ENCODE measurements at places on chromosomes 5 and 9.

DNA sequence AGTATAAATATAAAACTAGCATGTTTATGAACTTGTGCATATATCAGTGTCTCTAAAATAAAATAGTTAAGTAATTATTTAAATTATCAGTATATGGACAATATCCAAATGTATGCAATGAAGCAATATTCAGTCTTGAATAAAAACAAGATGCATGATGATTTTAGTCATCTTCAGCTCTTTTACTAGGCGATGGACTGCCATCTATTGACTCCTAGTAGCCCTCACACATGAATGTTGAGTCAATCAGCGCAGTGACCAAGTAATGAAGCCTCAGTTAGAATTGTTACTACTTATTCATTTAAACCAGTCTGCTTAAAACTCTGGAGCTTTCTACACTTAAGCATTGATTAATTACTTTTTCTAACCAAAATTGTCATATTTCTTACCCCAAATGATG lies 92.9 kb upstream of the GRHPR start:
- DNase-seq = peak; percentile 3

DNA sequence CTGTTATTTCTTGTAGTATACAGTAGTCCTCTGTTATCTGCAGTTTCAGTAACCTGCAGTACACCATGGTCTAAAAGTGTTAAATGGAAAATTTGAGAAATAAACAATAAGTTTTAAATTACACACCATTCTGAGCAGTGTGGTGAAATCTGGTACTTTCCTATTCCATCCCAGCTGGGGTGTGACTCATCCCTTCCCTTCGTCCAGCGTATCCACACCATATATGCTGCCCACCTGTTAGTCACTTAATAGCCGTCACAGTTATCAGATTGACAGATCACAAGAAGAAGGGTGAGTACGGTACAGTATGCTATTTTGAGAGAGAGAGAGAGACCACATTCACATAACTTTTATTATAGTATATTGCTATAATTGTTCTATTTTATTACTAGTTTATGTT lies 28.9 kb downstream of the FAM151B start:
- DNase-seq = peak; percentile 4

DNA sequence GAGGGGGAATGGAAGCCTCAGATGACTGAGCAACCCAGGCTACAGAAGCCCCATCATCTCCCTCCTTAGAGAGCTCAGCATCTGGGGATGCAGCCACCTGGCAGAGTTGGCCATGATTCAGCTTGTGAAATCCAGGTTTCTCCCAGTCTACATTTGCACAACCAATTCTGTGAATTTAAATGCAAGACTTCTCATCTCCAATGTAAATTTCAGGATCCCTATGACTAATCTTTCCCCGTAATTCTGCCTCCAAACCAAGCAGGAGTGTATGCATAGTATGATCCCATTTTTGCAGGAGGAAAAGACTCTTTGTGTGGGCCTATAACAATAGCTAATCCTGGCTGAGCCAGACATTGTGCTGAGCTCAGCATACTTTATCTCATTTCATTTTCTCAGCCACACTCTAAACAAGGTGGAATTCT lies 59.6 kb upstream of the IL17B start:
- no peak for DNase-seq

GRCh38 chr9:122814545-122814944 lies 13.8 kb downstream of the PDCL start:
- DNase-seq = no peak

- no peak for DNase-seq
Measured at GRCh38 chr9:16597136-16597535, 273.3 kb downstream of the BNC2 start.

GRCh38 chr5:39426051-39426745 lies 1.4 kb upstream of the DAB2 start:
- no peak for DNase-seq

GRCh38 chr9:64066736-64067368 lies 1218.2 kb downstream of the FOXD4L5 start:
- DNase-seq = no peak

GRCh38 chr9:27487927-27488326 lies 36.2 kb upstream of the IFNK start:
- DNase-seq = no peak

DNA sequence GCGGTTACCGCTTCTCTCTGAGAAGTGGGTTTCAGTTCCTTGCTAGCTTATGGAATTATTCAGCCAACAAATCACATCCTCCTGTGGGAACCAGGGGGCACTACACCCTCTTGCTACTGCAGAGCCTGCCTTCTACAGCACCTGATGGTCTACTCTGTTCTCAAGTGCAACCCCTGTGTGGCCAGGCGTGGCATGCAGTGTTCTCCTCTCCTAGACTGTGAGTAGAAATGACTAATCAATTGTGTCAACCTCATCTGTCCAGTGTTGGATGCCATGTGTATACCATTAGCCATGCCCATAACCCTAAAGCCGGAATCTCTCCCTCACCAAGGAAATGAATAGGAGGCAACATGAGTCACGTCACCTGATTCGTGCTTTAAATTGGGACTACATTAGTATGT lies 117.2 kb upstream of the LIFR start:
- no peak for DNase-seq

GRCh38 chr5:66960369-66961137 lies 236.0 kb downstream of the CD180 start:
- DNase-seq = peak; percentile 41

GRCh38 chr5:144815131-144815530 lies 644.5 kb downstream of the KCTD16 start:
- no peak for DNase-seq

DNA sequence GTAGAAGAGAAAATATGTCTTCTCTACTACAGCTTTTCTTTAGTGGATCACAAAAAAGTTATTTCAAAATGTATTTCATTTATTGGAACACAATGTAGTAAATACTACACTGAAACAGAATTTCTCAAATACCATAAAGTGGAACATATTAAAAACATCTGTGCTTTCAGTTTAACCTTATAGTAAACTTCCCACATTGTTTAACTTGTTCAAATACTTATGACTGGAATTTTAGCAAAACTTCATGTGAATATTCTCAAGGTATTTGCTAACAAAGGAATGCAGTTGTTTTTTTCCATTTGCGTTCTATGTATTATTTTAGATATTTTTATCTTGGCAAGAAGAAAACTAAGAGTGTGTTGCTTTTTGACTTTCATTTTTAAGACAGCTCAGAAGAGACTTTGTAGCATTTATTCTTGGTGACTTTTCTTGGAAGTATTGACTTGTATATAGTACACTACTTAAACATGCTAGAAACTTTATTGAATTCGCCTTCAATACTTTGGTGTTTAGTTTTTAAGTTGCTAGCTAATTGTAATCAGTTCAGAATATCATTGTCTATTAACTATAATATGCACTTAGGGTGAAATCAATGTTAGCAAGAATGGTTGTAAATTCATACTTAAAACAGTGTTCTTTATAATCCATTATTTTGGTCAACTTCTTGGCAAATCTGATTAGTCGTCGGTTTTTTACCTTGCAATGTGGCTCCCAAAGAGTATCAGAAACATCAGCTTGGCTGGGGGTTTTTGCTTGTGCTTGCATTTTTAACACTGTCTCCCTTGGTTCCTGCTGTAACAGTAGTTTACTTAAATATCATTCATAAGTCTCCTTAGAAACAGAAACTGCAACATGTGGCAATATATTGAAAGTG lies 5.0 kb upstream of the RHOBTB3 start:
- DNase-seq = peak; percentile 23

DNA sequence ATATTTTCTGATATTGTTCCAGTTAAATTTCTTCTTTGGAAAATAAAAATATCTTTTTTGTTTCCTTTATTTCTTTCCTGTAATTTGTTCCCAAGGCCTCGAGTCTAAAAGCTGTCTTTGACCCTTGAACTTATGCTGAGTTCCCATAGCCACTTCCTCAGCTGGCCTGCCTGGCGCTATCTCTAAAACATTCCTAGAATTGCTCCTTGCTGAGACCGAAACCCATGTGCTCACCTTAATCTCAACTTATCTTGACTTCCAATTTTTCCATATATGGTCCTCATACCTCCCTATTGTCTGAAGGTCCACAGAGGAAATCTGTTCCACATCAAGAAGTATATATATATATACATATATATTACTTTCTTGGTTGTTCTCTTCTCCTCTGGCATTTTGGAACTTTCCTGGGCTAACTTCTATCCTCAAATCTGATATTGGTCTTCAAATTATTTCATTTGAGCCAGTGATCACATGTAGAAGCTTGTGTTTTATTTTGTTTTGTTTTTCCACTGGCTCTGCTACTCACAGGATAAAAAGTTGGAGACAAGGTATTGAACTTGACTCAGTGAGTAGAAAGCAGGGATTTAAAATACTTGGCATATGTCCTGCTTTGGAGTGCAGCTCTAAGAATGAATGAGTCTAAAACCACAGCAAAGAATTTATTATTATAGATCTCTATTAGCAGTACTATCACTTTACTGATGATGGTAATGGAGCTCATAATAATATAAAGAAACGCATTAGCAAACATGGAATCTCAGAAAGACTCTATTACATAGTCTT lies 45.2 kb downstream of the ENC1 start:
- DNase-seq = no peak

DNA sequence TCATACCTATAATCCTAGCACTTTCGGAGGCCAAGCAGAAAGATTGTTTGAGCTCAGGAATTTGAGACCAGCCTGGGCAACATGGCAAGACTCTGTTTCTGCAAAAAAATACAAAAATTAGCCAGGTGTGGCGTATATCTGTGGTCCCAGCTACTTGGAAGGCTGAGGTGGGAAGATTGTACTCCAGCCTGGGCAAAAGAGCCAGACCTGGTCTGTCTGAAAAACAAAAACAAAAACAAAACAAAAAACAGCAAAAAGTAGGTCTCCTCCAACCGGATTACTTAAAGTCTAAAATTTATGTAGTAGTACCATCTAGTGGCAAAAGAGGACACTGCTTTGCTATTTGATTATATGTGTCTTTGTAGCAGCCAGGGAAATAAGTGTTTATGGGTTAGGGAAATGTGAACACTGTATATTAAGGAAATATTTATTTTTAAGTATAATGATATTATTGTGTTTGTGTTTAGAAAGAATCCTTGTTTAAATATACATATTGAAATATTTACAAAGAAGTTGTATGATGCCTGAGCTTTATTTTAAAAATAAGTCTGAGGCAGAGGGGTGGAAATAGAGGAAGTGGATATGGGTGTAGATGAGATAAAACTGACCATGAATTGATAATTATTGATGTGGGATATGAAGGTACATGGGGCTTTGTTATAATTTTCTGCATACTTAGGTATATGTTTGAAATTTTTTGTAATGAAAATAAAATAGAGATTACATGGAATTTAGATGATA lies 20.0 kb downstream of the APC start:
- peak; percentile 60 for DNase-seq

DNA sequence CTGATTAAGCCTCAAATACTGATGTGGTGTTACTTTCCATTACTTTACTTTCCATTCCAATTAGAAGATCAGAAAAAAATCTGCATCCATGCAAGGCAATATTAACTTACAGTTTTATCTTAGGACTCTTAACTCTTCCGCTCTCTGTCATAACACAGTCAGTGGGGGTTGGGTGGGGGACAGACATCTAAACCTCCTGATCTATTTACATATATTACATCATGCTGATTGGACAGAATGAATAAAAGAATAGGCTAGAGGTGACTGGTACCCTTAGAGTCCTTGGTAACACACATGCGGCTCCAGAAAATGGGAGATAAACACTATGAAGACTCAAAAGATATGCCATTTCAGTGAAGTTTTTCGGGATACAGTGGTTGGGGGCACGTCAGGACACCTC lies 27.6 kb downstream of the RAPGEF6 start:
- no peak for DNase-seq

GRCh38 chr9:17751486-17751885 lies 172.6 kb downstream of the SH3GL2 start:
- DNase-seq = no peak

DNA sequence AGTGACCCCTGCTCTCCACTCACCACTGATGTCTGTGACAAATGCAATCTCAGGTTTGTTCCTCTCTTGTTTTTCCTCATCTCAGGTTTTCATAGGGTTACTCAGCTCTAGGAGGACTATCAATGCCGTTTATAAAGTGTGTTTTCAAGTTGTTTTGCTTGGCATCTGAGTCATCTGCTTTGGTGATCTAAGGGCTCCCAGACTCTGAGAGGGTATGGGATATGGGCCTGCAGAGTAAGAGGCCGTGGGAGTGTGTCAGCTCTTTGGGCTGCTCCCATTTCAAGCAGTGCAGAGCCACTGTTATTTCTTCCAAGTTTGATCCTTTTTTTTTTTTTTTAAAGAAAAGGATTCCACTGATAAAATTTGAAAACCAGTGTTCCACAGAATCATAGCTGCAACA lies 46.3 kb downstream of the NNT start:
- peak; percentile 46 for DNase-seq

DNA sequence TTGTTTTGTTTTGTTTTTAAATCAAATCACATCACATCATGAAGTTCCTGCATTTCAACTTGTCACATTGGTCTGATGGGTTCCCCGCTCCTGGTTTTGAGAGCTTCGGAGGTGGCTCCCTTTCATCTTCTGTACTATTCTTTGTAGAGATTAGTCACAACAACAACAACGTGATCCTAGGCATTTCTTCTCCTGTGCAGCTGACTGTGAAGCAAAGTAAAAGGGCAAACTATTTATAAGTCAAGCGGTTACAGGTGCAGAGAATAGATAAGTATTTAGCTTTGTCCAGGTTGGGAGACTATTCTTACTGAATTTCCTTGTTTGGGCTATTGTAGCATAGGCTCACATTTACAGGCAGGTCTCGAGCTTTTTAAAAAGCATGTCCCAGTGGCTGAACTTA lies 197.7 kb upstream of the CDKN2B start:
- DNase-seq = no peak

DNA sequence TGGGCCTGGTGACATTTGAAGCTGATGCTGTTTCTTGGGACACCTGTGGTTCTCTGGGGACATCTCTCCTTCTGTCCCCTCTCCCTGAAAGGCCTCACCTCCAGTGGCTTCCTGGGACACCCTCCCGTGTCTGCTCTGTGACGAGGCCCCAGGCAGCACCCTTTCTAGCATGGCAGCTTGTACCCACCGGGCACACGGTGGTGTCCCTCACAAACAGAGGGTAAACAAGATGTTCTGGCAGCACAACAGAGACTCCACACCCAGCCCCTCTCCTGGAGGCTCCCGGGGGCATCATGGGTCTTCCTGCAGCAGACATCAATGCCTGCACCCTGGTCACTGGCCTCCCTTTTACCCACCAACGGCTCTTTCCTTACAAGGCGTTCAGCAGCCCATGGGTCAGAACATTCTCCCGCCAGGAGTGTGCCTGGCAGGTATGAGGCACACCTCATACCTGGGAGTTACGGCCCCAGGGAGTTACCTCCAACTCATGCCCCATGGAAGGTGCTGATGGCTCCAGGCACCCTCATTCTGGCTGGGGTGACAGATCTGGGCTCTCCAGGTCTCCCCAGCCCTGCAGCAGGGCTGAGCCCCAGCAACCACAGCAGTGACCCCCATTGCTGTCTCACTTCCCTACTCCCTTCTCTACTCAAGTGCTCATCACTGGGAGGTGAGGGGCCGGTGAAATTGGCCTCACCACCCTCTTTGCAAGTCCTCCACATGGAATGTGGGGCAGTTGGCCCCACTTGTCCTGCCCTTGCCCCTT lies 51.1 kb downstream of the BARX1 start:
- no peak for DNase-seq

All from AG08395 (cell line).